ENCODE measurements at places on chromosomes 7 and 10. TPM values are rescaled to one million over a fixed set of nuclear protein-coding genes. Genes with fewer than 3 reads are reported as not detected.

DNA sequence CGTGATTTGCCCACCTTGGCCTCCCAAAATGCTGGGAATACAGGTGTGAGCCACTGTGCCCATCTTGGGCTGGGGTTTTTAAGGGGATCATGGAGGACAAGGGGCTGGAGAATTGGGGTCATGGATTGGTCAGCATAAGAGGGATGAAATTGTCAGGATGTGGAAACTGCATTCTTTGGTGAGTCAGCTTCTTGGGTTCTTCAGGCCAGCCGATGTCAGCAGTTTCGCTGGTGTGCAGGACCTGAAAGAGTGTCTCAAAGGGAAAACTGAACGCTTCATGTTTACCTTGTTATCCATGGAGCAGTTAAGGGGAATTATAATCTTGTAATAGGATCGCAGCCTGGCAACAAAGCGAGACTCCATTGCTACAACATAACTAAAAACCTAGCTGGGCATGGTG is 13.0 kb downstream of the GALNT17 start:
- H3K36me3 ChIP-seq, result no peaks in the 10 kb centered on the region
- H3K27me3 ChIP-seq, result no peaks in the 10 kb centered on the region
- no peak overlapping the region for H3K4me3 ChIP-seq
- DNase-seq, result no peak
- H3K27ac ChIP-seq, result no peak overlapping the region

DNA sequence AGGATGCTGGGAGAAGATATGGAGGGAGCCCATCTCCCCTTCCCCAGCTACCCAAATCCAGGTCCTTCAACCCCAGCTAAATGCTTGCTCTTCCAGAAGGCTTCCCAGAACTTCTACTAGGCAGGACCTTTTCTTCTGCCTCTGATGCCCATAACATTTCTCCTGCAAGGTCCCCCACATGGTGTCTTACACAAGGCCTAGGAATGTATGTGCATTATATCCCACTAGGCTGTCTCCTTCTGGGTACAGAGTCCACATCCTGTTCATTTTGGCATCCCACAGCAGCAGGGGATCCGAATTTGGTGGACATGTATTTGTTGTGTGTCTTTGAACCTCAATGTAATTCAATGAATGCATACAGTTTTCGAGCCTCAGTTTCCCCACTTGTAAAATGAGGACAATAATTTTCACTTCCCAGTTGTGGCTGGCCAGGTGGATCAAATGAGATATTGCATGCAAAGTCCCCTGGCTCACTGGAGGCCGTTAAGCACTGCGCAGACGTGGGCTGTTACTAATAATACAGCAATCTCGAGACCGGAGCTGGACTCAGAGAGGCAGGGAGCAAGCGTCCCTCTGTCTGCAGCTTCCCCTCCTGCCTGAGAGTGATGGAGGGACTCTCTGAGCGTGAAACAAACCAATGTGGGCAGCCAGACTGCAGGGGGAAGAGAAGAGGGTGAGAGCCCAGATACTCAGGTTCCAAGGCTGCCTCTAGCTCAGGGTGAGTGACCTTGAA is 18.6 kb upstream of the YWHAG start:
- peak; percentile 36 for DNase-seq
- H3K27me3 ChIP-seq, result no peaks in the 10 kb centered on the region
- H3K36me3 ChIP-seq, result no peaks in the 10 kb centered on the region
- H3K27ac ChIP-seq, result no peak overlapping the region

GRCh38 chr7:132576721-132577085 is 433 bp upstream of the PLXNA4 start:
- H3K4me3 ChIP-seq, result no peak overlapping the region
- 0 out of 2 replicates have a peak, but pooled peaks cover 2% of the 10 kb centered on the region for H3K4me1 ChIP-seq
- H3K27ac ChIP-seq, result no peak overlapping the region
- no peaks in the 10 kb centered on the region for H3K36me3 ChIP-seq
- H3K27me3 ChIP-seq, result peaks cover 54% of the 10 kb centered on the region
- no peak for DNase-seq

GRCh38 chr7:17663061-17663675 is 277.1 kb downstream of the SNX13 start:
- peak overlapping the region; percentile 58 for H3K27ac ChIP-seq
- H3K36me3 ChIP-seq, result no peaks in the 10 kb centered on the region
- DNase-seq, result peak; percentile 89

DNA sequence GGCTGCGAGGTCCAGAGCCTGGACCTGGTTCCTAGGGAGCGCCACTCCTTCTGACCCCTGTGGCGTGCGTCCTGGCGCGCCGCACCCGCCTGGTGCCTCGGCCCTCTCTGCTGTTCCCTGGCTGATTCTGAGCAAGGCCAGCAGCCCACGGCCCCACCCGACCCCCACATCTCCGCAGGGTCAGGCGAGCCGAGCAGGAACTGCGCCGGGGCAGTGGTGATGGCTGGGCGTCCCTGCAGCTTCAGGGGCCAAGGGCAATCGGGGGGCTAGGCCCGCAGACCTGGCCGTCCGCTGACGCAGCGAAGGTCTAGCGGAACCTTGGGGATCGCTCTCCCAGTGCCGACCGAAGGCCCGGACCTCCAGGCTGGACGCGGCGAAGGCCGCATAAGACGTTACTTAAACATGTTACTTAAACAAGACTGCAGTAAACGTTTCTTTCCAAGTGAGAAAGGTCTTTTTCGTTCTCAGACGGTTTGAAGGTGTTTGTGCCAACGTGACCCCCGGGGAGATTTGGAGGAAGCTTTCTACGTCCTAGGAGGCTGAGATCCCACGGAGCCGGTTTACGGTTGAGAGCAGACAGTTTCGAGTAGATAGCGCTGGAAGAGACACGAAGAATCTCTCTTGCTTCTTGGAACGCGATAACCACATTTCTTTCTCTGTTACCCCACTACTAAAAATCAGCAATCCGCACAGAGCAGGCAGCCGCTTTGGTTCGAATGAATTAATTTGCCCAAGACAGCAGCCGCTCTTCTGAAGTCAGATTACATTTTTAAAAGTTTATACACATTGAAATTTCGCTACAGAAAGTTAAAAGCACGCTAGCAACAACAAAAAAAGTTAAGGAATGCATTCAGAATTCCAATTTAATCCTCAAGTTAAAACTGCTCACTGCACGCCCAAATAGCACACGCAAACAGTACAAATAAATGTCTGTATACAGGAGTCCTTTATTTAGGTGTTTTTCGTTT is 4.9 kb upstream of the NKX2-3 start:
- no peak overlapping the region for H3K4me3 ChIP-seq
- no peak overlapping the region for H3K27ac ChIP-seq
- no peak for DNase-seq
- no peaks in the 10 kb centered on the region for H3K36me3 ChIP-seq
- H3K4me1 ChIP-seq, result no peaks in the 10 kb centered on the region

DNA sequence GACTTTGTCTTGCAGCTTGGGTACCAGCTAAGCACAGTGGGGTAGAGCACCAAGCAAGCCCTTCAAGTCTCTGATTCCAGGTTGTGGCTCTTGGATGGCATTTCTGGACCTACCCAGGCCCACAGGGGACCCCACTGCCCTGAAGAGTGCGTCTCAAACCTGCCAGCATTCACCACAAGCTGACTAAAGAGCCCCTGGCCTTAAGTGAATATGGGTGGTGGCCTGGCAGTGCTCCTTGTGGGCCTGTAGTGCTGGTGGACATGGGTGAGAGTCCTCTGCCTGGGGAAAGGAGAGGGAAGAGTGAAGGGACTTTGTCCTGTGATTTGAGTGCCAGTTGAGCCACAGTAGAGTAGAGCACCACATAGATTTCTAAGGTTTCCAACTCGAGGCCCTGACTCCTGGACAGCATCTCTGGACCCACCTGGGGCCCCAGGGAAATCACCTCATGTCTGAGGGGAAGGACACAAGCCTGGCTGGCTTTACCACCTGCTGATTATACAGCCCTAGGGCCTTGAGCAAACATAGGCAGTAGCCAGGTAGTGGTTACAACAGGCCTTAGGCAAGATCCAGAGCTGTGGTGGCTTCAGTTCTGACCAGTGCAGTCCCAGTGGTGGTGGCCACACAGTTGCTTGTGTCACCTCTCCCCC is 23.7 kb downstream of the GSDME start:
- H3K27ac ChIP-seq, result peak overlapping the region; percentile 56
- peaks cover 2% of the 10 kb centered on the region for H3K36me3 ChIP-seq
- H3K4me3 ChIP-seq, result no peak overlapping the region
- DNase-seq, result no peak
- no peaks in the 10 kb centered on the region for H3K27me3 ChIP-seq
- H3K4me1 ChIP-seq, result peaks cover 21% of the 10 kb centered on the region

DNA sequence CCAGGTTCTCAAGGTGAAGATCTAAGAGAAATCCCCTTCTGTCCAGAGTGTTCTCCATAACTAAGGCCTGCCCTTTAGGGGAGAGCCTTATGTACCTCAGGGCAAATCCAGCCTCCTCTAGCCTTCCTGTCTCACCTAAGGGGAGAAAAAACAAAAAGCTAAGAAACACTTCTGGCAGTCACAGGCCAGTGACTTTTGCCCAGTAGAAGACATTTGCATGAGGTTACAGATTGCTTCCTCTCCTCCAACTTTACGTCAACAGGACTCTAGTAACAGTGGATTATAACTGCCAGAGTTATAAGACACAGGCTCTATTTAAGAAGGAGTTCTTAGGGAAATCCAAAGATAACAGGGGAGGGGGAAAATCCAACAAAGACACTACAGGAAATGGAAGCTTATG is 15.9 kb upstream of the FAM241B start:
- H3K27me3 ChIP-seq, result peaks cover 34% of the 10 kb centered on the region
- H3K4me1 ChIP-seq, result no peaks in the 10 kb centered on the region
- H3K4me3 ChIP-seq, result no peak overlapping the region
- no peak for DNase-seq
- H3K36me3 ChIP-seq, result no peaks in the 10 kb centered on the region
- no peak overlapping the region for H3K27ac ChIP-seq

- H3K27me3 ChIP-seq, result peaks cover 3% of the 10 kb centered on the region
- no peak overlapping the region for H3K27ac ChIP-seq
- no peak overlapping the region for H3K4me3 ChIP-seq
- H3K4me1 ChIP-seq, result peaks cover 9% of the 10 kb centered on the region
These were observed 42.9 kb downstream of the CCDC3 start for GRCh38 chr10:12958546-12959110.

DNA sequence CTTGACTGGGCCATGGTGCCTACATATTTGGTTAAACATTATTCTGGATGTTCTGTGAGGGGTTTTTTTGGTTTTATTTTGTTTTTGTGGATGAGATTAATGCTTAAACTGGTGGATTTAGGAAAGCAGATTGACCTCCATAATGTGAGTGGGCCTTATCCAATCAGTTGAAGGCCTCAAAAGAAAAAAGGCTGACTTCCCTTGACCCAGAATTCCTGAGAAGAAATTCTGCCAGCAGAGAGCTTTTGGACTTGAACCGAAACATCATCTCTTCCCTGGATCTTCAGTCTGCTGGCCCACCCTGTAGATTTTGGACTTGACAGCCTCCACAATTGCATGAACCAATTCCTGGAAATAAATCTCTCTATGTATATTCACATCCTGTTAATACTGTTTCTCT is 94.4 kb downstream of the ADRA2A start:
- no peaks in the 10 kb centered on the region for H3K36me3 ChIP-seq
- H3K4me3 ChIP-seq, result no peak overlapping the region
- no peak overlapping the region for H3K27ac ChIP-seq
- no peaks in the 10 kb centered on the region for H3K27me3 ChIP-seq
- H3K4me1 ChIP-seq, result no peaks in the 10 kb centered on the region

- DNase-seq, result no peak
- H3K4me3 ChIP-seq, result no peak overlapping the region
- H3K27me3 ChIP-seq, result no peaks in the 10 kb centered on the region
- no peak overlapping the region for H3K27ac ChIP-seq
- no peaks in the 10 kb centered on the region for H3K36me3 ChIP-seq
These were observed 23.2 kb downstream of the PNLIPRP3 start for GRCh38 chr10:116450861-116451260.

GRCh38 chr7:143380646-143381426 is at the start of gene ZYX:
Gene ZYX, plus strand, starts transcription at chr7:143381345. Its CDS starts 227 bp downstream, at chr7:143381572.
- peaks cover 26% of the 10 kb centered on the region for H3K4me1 ChIP-seq
- peak; percentile 95 for DNase-seq
- peak within 1 kb of the TSS; percentile 68 for H3K4me3 ChIP-seq
- H3K27ac ChIP-seq, result peak within 1 kb of the TSS; percentile 100
- peaks cover 32% of the 10 kb centered on the region for H3K36me3 ChIP-seq

DNA sequence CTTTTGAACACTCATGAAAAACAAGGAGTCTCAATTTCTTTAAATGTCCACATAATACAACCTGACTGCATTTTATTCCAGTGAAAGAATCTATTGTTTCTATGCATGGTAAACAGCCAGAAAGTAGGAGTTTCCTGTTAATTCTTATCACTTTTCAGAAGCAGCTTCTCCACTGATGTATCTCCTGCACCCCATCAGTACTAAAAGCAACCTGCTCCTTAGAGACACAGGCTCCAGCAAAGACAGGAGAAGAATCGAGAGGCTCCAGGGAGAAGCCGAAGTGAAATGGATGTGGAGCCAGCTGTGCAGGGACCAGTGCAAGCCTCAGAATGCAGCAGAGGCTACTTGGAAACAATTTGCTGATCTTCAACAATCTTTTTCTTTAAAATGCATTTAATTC is 16.4 kb upstream of the C10orf120 start:
- H3K36me3 ChIP-seq, result no peaks in the 10 kb centered on the region
- no peak overlapping the region for H3K4me3 ChIP-seq
- H3K27ac ChIP-seq, result no peak overlapping the region

GRCh38 chr10:71332466-71332865 is 13.4 kb downstream of the SLC29A3 start:
- H3K4me1 ChIP-seq, result no peaks in the 10 kb centered on the region
- no peak for DNase-seq
- H3K36me3 ChIP-seq, result no peaks in the 10 kb centered on the region
- no peak overlapping the region for H3K4me3 ChIP-seq
- H3K27me3 ChIP-seq, result no peaks in the 10 kb centered on the region
- no peak overlapping the region for H3K27ac ChIP-seq

DNA sequence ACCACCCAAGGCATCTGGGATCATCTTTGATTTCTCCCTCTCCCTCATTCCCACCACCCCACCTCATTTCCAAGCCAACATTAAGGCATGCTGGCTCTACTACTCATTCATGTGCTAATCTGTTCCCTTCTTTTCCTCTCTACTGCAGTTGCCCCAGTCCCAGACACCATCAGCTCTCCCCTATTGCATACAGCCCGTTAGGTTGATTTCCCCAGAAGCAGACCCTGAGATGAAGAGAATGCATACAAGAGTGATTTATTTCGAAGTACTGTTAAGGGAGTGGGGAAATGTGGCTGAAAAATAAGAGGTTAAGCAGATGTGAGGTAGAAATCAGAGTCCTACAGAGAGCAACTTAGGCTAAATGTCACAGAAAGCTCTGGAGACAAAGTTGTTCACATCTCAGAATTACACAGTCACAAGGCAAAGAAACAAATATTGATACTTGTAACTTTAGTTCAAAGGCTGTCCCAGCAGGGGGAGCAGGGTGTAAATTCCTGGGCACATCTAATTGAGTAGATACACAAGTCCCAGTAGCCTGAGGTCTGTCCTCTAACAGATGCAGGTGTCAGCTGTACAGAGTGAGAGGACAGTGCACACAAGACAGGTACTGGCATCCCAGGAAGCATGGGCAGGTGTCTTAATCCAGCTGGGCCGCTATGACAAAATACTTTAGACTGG is 20.9 kb downstream of the AKR1D1 start:
- DNase-seq, result no peak
- no peak overlapping the region for H3K4me3 ChIP-seq
- no peak overlapping the region for H3K27ac ChIP-seq
- H3K27me3 ChIP-seq, result no peaks in the 10 kb centered on the region

Gene LAMB1
- 117 TPM for total RNA-seq

Gene GIMAP8
- not detected for total RNA-seq

Gene HOXA11
- not detected for total RNA-seq

Data from IMR-90 (cell line).